Renal pelvis (tissue), 12 donors: ENCODE measurements at places on chromosomes 1 and 21.
A peak's percentile ranks its signal among the peaks of the same experiment; 100 is the strongest.

DNA sequence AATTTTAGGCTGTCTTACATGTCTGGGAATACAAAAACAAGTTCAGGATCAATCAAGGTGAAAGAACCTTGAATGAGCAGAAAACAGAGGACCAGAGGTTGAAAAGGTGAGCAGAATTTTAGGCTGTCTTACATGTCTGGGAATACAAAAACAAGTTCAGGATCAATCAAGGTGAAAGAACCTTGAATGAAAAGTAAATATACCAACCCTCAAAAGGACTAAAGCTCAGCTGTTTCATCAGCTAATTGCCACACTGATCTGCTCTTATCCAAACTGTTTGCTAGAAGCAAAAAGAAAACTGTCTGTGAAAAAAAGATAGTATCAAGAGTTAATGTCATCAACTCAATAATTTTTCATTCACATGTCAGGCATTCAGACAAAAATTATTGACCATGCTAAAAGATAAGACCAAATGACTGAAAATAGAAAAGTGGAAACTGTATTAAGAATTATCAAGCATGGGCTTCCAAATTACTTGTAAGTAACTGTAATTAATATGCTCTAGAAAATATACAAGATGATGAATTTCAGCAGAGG is 69.2 kb downstream of the LTN1 start:
- DNase-seq, result no peak

- DNase-seq, result no peak
These were observed 426.3 kb upstream of the CHRM3 start for GRCh38 chr1:238960071-238960470.

DNA sequence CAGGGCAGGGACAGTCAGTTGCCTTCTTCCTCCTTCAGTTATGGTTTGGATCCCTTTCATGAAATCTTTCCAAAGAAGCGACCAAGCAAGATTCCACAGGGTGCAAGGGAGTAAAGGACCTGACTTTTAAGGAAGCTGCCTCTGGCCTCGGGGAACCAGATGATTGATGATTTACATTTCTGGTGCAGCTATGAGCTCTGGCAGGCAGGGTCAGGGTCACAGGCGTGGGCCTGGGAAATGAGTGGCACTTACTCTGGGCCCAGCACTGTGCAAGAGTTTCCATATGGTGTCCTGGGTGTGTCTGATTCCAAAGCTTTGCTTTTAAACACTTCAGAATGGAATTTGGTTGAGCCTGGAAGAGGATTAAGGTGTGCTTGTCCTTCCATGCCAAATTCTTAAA is 7.2 kb upstream of the CRABP2 start:
- no peak for DNase-seq

GRCh38 chr1:206706298-206706791 is 21.6 kb downstream of the MAPKAPK2 start:
- no peak for DNase-seq

GRCh38 chr21:41765973-41766882 is 624 bp downstream of the RIPK4 start:
- DNase-seq, result no peak

DNA sequence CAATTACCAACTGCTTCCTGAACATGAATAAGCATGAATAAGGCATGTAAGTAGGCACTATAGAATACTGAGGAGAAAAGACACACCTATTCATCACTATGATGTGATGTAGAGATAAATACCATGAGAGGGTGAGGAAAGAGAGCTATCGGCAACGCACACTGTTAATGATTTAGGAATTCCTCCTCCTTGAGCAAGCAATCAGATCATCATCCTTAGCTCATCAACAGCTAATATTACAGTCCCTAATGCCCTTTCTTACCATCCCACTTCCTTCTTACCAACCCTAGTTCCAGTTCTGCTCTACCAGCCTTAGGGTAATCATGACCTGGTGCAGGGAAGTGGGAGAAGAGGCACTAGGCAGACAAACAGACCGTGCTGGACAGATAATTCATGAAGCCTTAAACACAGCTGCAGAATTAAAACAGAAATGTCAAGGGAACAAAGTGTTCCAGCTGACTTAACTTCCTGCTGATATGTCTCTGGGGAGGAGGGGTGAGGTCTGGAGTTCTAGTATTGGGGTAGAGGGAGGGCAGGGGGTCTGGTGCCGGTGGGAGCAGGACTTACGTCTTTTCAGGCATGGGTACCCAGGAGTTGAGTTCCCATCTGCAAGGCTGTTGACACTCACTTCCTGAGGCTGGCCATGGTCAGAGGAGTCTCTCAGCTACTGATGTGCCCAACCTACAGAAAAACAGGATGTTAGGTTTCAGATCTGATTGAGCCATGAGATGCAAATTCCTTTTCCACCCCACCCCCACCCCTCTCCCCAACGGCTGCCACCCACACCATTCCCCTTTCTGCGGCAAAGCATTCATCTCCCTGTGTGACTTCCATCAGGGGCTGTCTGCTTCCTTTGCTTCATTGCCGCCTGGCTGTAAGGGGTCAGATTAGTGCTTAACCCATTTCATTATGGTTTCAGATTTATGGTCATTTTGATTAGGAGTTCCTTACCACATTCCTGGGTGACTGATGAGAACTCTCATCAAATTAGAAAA is 12.6 kb upstream of the RCSD1 start:
- DNase-seq, result peak; percentile 49

- DNase-seq, result no peak
These were observed 1193.4 kb downstream of the NCAM2 start for GRCh38 chr21:22191581-22191980.

GRCh38 chr21:45655124-45655523 is 11.6 kb downstream of the PCBP3 start:
- DNase-seq, result no peak

DNA sequence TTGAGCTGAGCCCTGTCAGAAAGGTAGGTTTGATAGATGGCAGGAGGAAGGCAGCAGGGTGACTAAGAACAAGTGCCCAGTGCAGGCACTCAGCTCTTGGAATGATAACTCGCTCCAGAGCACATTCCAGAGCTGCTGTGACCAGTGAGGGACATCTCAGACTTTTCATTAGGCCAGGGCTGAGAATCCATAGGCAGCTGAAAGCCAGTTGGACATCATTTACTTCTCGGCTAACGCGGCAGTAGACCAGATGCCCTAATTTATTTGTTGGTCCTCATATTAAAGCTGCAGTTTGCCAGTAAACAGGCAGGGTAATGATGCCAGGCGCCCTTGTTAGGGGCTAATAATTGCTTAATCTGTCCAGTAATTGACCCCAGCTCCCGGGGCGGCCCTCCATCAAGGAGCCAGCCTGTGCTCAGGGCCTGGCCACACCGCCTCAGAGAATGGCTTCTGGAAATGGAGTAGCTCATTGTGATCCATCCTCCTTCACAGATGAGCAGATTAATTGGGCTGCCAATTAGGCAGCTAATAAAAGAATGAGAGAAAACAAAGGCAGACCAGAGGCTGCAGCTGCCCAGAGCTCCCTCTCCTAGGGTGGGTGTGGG is 122.0 kb downstream of the BEND5 start:
- no peak for DNase-seq

DNA sequence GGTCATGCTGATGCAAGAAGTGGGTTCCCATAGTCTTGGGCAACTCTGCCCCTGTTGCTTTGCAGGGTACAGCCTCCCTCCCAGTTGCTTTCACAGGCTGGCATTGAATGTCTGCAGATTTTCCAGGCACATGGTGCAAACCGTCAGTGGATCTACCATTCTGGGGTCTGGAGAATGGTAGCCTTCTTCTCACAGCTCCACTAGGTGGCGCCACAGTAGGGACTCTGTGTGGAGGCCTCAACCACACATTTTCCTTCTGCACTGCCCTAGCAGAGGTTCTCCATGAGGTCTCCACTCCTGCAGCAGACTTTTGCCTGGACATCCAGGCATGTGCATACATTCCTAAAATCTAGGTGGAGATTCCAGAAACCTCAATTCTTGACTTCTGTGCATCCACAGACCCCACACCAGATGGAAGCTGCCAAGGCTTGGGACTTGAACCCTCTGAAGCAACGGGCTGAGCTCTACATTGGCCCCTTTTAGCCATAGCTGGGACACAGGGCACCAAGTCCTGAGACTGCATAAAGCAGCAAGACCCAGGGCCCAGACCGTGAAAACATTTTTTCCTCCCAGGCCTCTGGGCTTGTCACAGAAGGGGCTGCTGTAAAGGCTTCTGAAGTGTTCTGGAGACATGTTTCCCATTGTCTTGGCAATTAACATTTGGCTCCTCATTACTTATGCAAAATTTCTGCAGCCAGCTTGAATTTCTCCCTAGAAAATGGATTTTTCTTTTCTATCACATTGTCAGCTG is 466.2 kb upstream of the PBX1 start:
- DNase-seq, result no peak

DNA sequence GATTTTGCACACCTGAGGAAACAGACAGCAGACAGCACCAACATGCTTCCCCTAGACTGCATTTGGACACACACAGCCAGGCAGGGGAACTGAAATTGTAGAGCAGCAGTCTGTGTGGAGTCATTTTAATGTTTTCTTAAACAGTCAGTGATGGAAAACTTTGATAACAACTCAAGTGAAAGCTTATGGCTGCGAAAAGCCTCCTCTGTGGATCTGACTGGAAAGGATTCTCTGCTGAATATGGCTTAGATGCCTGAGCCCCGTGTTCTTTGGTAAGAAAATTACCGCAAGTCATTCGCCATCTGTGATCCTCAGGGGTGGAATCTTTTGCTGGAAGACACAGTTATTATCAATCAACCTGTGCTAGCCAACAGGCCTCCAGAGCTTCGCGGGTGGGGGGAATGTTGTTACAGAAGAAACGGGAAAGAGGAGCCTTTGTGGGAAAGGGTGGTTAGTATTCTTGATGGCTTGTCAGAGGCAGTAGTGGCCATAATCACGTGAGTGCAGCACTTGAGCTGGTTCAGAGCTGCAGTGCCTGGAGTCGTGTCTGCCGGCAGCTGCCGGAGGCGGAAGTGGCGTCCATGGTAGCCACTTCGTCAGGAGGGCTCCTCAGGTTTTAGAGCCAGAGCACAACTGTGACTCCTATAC is 204.7 kb downstream of the ST6GALNAC3 start:
- DNase-seq, result peak; percentile 46

DNA sequence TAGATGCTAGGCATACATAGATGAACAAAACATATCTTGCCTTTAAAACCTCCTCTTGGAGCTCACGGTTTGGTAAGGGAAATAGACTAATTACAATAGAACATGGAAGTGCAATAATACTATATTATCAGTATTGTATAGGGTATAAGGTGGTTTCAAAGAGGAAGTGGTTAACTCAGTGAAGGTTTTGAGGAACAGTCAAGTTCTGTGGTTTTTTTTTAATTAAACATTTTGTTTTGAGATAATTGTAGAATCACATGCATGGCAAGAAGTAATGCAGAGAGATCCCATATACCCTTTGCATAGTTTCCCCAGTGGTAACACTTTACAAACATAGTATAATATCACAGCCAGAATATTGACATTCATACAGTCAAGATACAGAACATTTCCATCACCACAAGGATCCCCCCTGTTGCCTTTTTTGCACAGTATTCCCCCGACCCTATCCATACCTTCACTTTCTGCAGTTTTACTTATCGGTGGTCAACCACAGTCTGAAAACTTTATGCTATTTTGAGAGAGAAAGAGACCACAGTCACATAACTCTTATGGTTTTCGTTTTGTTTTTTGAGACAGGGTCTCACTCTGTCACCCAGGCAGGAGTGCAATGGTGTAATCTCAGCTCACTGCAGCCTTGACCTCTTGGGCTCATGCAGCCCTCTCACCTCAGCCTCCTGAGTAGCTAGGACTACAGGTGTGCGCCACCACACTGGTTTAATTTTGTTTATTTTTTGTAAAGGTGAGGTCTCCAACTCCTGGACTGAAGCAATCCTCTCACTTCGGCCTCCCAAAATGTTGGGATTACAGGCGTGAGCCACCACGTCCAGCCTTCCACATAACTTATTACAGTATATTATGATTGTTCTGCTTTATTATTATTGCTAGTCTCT is 60.5 kb upstream of the KIAA1614 start:
- DNase-seq, result no peak

DNA sequence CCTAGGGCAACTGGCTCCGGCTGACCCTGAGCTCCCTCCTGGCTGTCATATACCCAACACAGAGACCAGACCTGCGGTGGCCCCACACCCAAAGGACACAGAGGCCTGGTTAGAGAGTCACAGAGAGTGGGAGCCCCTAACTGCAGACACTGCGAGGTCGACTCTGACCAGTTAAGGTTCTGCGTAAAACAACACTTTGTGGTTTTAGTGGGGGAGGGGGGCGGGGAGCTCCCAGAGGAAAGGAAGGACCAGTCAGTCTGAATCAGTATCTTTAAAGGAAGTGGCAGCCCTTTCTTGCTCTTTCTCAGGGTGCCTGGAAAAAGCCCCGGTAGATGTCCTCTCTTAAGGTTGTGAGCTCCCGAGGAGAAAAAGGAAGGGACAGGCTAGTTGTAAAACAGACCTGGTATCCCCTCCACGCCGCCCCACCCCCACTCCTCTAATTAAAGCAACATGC is 2.4 kb downstream of the SSBP3 start:
- no peak for DNase-seq

- no peak for DNase-seq
These were observed 3.7 kb upstream of the PADI4 start for GRCh38 chr1:17304151-17304825.

GRCh38 chr1:201694608-201695335 is 134.2 kb upstream of the IPO9 start:
- DNase-seq, result no peak

DNA sequence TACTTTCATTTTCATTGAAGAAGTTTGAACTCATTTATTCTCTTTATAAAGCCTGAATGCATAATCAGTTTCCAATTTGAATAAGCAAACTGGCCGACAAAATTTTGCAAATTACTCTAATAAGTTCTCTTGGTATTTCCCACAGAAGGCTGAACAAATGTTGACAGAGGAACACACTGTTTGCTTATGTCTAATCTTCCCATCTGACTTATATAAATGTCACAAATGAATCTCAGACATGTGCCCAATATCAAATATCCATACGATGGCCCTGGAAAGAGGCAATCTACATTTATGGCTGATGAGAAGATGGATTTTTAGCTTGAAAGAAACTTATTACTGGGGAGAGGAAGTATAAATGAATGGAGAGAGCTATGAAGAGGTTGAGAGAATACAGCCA is 380.6 kb upstream of the ZRANB2 start:
- DNase-seq, result no peak

GRCh38 chr1:152182431-152182830 is 23.4 kb upstream of the RPTN start:
- DNase-seq, result no peak

- peak; percentile 49 for DNase-seq
These were observed 44.4 kb downstream of the PTPN14 start for GRCh38 chr1:214506972-214507431.

DNA sequence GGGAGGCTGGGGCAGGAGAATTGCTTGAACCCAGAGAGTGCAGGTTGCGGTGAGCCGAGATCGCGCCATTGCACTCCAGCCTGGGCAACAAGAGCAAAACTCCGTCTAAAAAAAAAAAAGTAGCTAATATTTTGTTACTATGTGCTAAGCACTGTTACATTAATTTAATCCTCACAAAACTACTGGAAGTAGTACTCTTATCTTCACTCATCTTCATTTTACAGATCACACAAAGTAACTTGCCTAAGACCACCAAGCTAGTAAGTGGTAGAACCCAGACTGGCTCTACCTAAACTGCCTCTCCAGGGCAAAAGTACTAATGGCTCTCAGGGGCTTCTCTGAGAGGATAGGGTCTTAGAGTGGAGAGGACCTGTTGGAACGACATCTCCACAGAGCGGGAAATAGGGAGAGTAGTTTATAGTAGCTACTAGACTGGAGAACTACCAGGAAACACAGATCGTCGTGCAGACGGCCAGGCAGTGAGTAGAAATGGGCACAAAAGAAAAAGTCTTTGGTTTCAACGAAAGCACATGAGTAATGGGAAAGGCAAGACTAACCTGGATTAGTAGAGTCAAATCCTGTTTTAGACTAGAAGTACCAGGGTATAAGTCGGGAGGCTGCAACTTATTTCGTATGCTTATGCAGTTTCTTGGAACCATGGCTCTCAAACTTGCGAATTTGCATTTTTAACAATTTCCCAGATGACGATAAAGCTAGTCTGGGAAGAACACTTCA is 1.4 kb downstream of the CLCC1 start:
- DNase-seq, result no peak
